Activated naive CD4-positive, alpha-beta T cell treated with Interleukin-2 at 50 U/mL for 16 hours (primary cell): ENCODE measurements at places on chromosomes 6 and 20.

- DNase-seq: no peak
Measured at GRCh38 chr6:29447670-29448069, 8.6 kb downstream of the OR10C1 start.

DNA sequence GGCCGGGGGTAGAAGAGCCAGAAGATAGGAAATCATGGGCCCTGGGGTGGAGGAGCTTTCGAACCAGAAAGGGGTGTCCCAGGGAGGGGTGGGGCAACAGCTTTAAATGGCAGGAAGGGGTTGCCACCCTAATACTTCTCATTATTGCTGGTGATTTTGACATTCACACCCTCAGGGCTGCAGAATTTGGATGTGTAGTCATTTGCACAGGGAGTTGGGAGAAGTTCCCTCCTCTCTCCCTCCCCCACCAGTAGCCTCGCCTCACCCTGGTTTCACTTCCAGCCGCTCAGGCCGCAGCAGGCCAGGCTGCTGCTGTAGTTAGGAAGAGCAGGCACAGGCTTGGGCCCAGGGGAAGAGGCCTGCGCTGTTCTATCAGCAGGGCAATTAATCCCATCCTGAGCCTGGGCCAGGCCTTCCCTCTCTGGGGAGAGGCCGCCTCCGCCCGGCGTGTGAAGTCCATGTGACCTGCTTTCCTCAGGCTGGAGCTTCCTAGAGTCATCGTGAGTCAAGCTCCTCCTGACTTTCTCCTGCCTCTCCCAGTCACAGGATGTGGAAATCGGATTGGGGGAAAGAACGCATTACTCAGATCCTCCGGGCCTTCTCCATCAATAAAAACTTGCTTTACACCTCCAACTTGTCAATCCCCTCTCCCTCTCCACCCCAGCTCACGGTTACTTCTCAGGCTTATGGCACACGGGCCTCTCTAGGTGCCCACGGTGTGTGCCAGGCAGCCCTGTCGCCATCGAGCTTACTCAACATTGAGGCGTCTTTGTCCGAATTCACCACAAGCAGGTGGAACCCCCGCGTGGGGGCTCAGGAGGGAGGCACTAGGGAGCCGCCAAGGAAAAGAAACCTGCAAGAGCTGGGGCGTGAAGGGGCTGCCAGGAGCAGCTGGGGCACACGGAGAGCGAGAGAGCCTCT, 7.8 kb downstream of the ADTRP start:
- DNase-seq: no peak

DNA sequence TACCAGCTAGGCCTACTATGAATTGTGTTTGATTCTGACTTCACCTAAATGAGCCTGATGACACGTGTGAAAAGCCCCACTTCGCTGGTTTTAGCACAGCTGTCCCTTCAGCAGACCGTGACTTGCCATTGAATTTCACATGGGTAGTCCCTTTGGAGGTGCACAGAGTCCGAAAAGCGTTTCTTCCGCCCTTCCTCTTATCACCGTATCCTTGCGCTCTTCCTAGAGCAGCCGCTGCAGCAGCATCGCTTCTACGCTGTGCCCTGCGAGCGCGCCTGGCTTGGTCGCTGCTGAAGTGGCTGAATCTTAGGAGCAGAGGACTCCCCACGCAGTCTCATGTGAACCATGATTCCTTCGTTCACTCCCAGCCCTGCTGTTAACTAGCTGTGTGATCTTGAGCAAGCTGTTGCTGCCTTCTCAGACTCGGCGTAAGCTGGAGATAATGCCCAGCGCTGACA, 127.0 kb downstream of the PACRG start:
- DNase-seq: no peak

DNA sequence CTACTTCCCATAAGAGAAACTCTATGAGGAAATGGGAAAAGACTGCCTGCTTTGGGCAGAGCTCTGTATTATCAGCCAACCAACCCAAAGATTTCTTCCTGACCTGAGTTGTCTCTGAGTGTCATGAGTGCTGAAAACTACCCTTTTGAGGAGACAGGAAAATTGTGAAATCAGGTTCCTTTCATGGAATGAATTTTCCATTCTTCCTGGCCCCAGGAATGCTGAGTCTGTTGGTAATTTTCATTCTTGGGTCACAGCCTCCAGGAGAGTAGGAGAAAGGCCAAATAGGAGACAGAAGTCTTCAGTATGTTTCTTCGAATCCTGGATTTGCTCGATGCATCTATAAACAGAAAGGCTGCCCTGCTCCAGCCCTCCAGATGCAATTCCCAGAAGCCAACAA, 53.6 kb downstream of the SCML4 start:
- no peak for DNase-seq

DNA sequence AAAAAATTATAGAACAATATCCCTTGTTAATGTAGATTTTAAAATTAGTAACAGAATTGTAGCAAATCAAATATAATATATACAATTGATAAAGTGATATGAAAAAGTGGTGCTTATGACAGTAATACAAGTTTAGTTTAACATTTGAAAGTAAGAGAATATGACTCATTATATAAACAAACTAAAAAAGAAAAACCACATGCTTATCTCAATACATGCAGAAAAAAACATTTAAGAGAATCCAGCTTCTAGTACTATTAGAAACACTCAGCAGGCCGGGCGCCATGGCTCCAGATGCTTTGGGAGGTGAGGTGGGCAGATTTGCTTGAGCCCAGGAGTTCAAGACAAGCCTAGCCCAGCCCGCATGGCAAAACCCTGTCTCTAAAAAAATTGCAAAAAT, 60.7 kb upstream of the LAMA2 start:
- DNase-seq: no peak
